Activated naive CD4-positive, alpha-beta T cell treated with anti-CD3 and anti-CD28 coated beads for 36 hours (primary cell): ENCODE measurements at places on chromosomes 12 and 14.

DNA sequence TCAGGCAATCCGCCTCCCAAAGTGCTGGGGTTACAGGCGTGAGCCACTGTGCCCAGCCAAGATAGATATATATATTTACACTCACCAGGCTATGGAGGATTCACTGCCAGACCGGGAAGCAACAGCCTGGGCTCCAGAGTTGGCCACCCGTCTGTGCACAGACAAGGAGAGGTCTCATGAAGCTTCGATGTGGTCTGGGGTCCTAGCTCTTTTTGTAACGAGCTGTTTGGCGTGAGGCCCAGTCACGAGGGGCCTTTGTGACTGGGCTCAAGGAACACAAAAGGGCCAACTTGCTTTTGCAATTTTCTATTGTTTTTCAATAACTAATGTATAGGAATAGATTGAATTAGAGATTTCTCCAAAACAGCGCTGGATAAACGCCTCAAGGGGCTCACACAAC, 77.6 kb upstream of the EIF5 start:
- no peak for DNase-seq

GRCh38 chr12:442235-442884, 17.4 kb upstream of the B4GALNT3 start:
- peak; percentile 64 for DNase-seq

DNA sequence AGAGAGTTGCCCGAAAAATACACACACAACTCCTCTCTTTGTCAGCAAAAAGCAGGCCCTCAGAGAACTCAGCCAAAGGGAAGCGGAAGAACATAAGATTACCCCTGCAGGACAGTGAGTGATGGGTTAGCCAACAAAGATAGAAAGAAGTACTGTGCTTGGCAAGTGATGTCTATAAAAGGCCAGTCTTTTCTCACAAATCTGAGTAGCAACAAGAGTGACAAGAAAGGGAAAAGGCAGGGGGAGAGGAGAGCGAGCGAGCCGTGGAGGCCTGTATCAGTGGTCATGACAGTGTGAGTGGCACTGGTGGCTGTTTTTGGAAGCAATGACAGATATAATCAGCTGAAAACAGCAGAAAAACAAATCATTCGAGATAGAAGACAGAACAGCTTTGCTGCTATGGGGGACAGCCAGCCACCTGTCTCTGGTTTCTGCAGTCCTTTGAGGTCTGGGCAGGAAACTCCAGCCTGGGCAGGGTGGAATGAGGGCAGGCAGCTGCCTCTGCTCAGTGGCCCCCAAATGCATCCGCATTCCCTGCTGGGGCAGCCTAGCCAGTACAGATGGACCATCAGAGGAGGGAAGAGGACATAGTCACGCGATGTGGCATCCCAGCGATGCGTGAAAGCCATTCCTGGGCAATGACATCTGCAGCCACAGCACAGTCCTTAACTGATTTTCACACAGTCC, 74.7 kb downstream of the TRIM9 start:
- no peak for DNase-seq

DNA sequence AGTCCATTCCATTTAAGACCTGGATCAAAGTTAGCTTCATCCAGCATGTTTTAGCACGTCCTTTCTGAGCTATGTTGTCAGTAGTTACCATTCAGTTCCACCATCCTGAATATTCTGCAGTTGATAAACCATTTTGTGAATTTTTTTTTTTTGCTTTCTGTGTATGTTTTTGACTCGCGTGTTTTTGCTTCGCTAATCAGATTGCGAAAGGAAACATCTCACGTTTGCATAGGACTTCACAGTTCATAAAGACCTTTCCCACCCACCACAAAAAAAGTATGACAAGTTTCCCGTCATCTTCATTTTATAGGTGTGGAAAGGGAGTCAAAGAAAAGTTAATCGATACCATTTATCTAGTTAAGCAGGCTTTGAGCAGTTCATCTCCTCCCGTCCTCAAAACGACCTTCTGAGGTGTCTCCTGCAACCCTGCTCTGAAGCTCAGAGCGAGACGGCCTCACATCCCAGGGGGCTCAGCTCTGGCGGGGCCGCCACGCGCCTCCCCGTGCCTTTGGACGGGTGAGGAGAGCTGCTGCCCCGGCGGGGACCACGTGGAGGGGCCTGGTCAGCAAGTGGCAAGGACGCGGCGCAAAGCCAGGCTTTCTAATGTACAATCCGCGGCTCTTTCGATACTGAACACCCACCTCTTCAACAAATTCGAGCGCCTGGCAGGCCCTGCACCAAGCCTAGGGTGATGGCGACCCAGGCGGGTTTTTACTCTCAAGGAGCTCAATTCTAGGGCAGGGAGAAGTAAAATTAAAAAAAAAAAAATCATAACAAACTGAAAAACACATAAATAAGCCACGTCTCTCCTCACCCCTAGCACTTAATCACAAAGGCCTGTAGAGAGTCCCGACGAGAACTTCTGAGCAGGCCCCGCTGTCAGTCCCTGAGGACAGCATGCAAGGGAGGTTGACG, 988 bp upstream of the TMEM263 start:
- DNase-seq, result peak; percentile 8

- no peak for DNase-seq
Observed at GRCh38 chr14:51168215-51168613, 71.8 kb upstream of the TMX1 start.

DNA sequence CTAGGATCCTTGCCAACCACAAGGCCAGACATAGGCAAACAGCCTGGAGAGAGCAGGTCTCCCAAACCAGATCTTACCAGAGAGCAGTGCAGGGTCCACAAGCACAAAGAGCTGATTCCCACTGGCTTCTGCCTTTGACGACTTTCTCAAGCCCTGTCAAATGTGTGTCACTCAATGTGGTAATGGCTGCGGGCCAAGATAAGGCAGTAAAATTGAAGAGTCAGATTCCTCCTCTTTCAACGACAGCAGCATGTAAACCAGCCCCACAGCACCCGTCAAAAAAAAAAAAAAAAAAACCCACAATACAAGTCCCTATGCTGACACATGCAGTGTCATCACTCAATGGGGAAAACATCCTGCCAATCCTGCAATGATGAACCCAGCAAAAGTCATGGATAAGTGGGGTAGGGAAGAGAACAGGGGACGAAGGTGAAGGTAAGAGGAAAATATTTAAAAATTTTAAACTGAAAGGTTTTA, at the start of gene STON2:
Gene STON2 (minus strand): TSS at position 123 of the 477 bp plus-strand sequence. CDS start 1,942 bp downstream, outside the sequence.
- peak; percentile 24 for DNase-seq

DNA sequence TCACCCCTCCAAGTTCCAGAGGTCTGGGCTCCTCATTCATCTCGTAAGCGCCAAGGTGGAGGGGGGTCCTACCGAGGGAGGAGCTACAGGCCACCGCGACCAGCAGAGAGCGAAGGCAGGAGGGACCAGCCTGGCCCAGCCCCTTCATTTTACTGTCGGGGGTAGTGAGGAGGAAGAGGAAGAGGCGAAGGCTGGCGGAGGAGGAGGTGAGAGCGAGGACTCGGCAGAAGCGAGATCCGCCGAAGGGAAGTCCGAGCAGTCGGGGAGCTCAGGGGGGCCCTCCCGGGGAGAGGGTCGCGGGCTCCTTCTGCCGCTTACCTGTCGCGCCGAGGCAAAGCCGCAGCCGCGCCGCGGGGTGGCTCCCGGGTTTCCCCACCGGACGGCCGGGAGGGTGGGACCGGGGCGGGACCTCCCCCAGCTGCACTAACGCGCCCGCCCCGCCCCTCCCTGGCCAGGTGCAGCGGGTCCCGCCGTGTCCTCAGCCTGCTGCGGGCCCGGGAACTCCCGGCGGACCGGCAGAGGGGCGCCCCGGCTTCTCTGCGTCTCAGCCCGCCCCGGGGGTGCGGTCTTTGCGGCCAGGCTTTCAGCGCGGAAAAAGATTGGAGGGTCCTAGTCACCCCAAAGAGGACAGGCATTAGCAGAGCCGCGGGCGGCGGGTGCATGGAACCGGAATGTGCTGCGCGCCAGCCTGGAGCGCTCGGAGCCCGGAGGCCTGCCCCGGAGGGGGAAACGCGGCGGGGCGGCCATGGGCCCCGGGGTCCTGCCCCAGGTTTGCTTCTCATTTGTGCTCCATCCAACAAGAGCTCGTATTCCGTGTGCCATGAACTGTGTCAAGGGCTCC, at the start of gene GALNT6:
Gene GALNT6 (minus strand): TSS at position 124 of the 841 bp plus-strand sequence. CDS start 11,625 bp downstream, outside the sequence.
- peak; percentile 68 for DNase-seq

DNA sequence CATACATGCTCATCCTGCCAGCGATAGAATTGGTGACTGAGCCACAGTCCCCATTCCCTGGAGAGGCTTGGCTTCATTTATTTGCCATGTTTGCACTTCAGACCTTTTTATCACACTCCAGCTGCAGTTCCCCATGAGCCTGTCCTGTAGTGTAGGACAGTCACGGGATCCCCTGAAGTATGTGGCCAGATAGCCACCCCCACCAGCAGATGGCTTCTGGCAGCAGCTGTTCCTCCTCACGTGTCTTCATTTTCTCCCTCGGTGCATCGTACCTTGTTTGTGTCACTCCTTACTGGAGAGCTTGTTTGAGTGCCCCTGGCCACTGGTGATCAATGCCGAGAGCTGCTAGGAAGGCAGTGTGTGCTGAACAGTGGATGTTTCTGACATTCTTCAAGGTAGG, 40.2 kb downstream of the UBE3B start:
- DNase-seq, result no peak

DNA sequence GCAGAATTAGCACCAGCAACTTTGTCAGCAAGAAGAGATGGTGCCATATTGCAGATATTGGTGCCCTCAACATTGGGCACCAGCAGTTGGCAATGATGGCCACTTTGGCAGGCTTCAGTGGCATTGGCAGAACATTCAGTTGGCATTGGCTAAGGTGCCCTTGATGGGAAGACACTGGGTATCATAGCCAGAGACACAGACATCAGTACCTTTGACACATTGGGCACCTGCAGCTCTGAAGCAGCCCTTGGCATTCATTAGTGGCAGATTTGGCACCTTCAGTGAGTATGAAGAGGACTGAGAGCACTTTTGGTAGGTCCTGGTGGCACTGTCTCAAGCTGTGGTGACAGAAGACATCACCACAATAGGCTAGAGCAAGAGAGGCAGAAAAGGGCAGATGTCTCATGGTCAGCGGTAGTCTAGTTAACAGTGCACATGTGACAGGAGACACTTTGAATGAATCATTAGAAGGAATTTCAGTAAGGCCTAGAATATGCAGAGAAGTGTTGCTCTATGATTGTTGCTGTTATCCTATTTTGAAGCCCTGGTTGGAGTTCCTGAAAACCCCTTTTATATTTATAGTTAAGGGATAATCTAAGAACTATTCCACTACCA, 422.2 kb downstream of the APAF1 start:
- DNase-seq, result no peak

DNA sequence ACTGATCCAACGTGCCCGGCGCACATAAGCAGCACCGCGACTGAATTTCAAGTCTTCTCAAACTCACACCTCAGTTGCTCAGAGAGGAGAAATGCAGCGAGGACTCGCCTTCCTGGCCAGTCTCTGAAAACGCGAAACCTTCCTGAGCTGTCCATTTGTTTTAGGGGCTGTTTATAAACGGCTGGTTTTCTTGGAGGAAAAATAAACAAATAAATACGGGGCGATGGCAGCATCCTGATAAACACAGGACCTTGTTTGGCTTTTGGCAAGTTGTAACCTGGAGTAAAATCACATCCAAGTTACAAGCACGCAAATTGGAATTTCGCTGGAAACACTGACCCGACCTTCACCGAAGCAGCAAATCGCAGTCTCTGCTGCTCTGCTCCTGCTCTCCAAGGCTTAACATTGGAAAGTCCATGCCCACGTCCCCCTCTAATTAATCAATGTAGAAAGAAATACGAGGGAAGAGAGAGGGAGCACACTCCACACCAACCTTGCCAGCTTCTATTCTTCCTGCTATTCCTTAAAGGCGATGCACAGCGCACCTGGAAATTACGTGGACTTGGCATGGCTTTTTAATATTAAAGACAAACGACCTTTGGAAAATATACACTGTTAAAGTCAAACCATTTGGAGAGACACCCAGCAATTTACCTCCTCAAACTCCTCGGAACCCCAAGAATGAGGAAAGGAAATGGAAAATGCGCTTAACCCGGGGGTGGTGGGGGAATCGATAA, 248.8 kb downstream of the APAF1 start:
- no peak for DNase-seq

DNA sequence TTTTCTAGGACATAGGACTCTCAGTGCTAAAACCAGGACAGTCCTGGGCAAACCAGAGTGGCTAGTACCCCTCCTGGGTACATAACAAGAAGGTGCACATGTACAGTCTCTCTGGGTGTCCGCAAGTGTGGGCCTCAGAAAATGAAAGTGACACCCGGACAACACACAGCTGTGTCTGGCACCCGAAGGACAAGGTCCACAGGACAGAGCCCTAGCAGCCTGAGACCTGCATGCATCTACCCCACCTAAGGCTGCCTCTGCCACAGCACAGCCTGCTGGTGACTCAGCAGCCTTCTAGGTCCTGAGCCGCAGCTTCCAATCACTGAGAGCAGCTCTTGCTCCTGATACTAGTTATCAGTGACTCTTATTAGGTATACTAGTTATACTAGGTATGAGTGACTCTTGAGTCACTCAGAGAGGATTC, 784.1 kb upstream of the TBX3 start:
- no peak for DNase-seq

- no peak for DNase-seq
Observed at GRCh38 chr12:46148327-46149078, 120.3 kb downstream of the SLC38A1 start.

DNA sequence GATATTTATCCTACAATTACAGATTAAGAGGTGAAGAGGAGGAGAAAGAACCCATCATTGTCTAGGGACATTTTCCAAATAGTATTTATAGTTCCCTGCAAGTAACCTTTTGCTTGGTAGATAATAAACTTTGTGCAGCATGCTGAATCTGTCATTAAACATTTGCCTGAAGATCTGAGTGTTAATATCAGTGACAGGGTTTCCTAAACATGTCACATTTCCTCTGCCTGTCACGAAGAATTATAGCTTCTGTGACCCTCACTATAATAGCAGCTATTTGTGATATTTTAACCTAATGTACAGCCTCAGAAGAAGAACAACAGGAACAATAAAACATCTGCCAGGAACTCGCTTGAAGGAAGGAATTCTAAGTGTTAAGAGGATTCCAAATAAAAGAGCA, 350.3 kb downstream of the GXYLT1 start:
- DNase-seq, result no peak

DNA sequence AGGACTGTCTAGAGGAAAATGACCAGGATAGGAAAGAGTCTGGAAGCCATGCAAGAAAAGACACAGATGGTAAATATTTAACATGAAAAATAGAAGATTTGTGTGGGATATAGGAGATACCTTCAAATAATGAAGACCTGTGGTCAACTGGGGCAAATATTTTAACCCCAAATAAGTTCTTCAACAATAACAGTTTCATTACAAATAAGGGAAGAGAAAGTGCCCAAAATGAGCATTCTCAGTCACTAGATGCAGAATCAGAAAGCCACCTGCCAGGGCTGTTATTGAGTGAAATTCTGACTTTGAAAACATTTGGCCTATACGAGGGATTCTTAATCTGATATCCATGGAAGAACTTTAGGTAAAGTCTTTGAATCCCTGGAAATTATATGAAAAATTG, 231.2 kb upstream of the PLEKHG7 start:
- no peak for DNase-seq

- no peak for DNase-seq
Observed at GRCh38 chr12:52837781-52838608, 3.9 kb upstream of the KRT79 start.

- DNase-seq, result peak; percentile 89
Observed at GRCh38 chr14:106094654-106095189, 568.3 kb downstream of the TMEM121 start.
